CD8-positive, alpha-beta memory T cell (primary cell): ENCODE measurements at places on chromosomes 13 and 19. TPM values are rescaled to one million over a fixed set of nuclear protein-coding genes. Genes with fewer than 3 reads are reported as not detected.

TEX29 gene
- total RNA-seq, result not detected

APLP1 gene
- 0.85 TPM for total RNA-seq

ZNF567 gene
- total RNA-seq, result 9.4 TPM

ANKRD24 gene
- total RNA-seq, result 0.89 TPM

DLL3 gene
- total RNA-seq, result 1.4 TPM

TRPM4 gene
- total RNA-seq, result not detected

GAS6 gene
- 0.50 TPM for total RNA-seq

TTC9B gene
- total RNA-seq, result not detected

HPN gene
- total RNA-seq, result not detected

CLEC4G gene
- total RNA-seq, result not detected

ELAVL3 gene
- not detected for total RNA-seq

NXNL1 gene
- total RNA-seq, result not detected

PSG4 gene
- not detected for total RNA-seq

ZNF845 gene
- total RNA-seq, result 5.8 TPM

KIR2DL3 gene
- not detected for total RNA-seq

CLDN10 gene
- total RNA-seq, result not detected
